ENCODE measurements at places on chromosomes 1 and 21.

DNA sequence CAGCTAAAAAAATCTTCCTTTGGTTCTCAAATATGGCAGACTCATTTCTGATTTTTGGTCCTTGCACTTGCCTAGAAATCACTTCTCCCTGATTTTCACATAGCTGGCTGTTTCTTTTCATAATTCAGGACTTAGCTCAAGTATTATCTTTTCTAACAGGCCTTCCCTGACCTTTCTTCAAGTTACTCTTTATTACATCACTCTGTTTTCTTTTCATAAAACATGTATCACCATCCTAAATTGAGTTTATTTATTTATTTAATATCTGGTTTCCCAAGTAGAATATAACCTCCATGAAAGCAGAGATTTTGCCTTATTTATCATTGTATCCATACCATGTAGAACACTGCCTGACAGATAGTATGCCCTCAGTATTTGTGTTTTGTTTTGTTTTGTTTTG is 18.2 kb upstream of the GNG5 start:
- no peak for DNase-seq

GRCh38 chr1:219810451-219810850 is 117.9 kb downstream of the SLC30A10 start:
- DNase-seq, result no peak

GRCh38 chr1:61120246-61120840 is 38.0 kb downstream of the NFIA start:
- DNase-seq, result no peak

DNA sequence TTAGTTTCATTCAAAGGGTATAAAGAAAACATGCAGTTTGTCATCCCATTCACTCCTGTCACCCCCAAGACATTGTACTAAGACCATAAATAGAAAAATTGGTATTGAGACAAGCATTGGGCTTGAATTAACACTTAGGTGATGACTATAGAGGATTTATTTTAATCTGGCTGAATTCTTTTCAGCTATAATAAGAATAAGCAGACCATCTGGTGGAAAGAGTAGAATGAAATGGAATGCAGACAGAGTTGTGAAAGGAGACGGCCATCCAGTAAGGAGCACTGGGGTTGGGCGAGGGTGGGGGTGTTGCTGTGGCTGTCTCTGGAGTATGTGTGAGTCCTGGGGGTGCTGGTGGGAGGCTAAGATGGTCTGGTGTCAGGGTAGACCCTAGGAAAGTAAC is 125.0 kb upstream of the IVNS1ABP start:
- DNase-seq, result no peak

- no peak for DNase-seq
Measured at GRCh38 chr1:87450615-87451209, 122.0 kb downstream of the LMO4 start.
